ENCODE measurements at places on chromosomes 1 and 21.

DNA sequence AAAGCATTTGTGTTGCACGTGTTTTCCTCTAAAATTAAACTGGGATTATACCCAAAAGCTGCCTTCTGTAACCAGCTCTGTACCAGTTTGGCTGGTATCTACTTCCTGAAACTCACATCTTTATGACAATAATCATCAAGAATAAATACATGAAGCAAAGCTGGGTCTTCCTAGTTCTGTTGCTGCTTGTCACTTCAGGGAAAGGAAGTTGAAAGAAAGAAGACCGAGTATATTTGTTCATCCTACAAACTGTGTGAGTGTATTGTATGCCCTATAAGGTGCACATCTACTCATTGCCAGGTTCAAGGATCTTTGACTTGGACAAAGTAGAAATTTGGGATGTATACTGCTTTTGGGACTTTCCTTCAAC is 29.1 kb upstream of the IFNGR2 start:
- DNase-seq: no peak

GRCh38 chr1:36183309-36183856 is 27.4 kb downstream of the MAP7D1 start:
- no peak for DNase-seq

DNA sequence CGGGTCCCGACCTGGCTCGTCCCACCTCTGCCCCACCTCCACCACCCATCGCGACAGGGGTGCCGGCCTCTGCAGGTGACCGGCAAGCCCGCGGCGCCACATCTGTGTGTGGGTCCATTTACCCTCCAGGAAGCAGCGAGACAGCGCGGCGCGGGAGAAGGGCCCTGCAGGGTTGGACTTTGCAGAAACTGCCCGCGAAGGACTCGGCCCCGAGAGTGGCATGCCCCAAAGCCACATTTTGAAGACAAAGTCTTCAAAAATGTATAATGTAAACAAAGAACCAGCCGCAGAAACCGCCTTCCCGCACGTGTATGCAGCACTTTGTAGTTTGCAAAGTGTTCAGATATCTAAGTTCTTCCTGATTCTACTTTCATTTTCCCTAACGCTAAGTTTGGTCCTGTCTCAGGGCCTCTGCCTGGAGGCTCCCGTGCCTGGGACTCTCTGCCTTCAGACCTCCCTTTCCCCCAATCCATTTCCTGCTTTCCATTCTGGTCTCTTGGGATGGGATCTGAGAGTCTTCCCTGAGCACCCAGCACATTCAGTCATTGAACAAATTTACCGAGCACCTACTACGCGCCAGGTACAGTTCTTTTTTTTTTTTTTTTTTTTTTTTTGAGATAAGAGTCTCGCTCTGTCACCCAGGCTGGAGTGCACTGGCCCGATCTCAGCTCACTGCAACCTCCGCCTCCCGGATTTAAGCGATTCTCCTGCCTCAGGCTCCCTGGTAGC is 524 bp upstream of the TMCO4 start:
- DNase-seq: peak; percentile 50

DNA sequence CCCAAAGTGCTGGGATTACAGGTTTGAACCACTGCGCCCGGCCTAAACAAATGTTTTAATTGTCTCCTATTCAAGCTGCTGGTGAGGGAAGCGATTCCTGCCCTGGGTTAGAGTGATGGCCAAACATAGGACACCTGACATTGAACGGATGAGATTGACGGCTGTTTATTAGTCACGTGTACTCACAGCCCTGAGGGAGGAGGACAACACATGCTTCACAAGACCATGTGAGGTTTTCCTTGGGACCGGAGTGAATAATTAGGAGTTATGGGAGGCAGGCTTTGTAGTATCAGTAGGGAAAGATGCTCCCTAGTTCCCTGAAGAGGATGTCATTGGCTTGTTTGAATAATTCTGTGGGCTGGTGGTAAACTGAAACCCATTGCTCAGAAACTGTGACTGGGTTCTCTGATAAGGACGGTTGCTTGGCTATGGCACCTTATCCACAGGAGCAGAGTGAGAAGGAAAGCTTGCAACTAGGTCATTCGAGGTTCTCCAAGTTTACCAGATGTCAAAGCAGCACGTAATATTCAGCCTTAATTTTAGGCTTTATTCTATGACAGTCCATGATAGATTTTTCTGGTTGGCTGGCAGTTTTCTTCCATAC is 245.8 kb downstream of the PLA2G4A start:
- DNase-seq: no peak

DNA sequence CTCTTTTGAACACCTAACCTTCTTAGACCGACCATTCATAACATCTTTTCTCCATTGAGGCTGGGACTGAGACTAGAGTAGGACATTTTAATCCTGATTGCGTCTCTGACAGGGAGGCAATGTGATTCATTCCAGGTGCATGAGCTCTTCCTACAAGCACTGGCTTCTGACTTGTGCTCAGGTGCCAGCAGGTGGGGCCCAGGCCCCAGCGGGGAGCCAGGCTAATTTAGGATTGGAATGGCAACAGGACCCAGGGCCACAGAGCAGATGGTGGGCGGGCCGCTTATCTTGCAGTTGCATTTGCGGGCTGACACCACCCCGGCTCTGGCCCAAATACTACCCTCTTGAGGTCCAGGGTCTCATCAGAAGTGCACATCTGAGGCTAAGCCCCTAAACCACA is 4.1 kb downstream of the GPA33 start:
- no peak for DNase-seq

- DNase-seq: no peak
Measured at GRCh38 chr1:76337542-76338219, 263.1 kb downstream of the ST6GALNAC3 start.

DNA sequence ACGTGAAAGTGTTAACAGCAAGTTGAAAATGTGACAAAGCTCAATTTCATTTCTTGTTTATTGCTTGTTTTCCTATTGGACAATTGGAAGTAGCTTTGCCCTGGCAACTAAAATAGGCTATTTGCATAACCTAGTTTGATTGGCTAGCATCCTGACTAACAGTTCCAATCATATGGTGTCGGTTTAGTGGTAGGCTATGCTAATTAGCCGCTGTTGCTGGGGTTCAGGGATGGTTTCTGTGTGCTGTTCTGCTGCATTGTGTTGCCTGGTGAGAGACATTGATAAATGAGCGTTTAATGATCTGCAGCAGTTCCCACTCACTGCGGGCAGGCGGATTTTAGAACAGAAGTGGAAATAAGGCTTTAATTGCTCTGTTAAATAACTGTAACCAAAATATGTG is 68.5 kb downstream of the DYRK1A start:
- DNase-seq: peak; percentile 35

- DNase-seq: peak; percentile 70
Measured at GRCh38 chr1:200971955-200972711, 51.4 kb downstream of the KIF21B start.

DNA sequence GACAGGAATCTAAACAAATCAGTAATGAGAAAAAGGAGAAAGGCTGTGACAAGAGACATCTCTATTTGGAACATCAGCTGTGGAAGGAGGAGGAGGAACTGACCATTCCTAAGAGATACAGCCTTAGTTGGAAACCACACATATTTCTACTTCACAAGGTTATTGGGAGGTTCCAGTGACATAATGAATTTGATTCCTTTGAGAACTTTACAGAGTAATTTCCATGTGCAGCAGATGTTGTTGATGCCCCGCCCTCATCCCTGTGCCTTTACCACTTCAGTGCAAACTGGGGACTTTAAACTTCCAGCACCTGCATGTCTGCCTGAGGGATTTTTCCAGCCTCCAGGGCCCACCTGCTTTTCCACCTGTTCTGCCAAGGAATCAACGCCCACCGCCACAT is 9.3 kb upstream of the ST6GALNAC5 start:
- no peak for DNase-seq

DNA sequence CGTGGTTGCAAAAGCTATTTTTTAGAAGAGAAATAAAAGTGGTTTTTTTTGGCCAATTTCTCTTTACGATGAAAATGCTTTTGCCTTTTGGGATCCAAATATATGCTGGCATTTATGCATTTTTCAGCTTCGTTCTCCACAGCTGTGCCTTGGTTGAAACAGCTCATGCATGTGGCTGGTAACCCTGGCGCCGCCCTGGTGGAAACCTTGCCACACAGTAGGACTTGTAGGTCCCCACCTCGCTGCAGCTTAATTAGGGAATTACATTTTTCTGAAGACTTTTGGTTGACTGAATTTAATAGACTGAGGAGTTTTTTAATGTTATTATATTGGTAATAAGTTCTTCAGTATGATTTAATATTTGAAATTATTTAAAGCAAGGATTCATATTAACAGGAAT is 12.7 kb upstream of the PCP4 start:
- DNase-seq: no peak

- DNase-seq: no peak
Measured at GRCh38 chr1:84174051-84174556, 30.0 kb downstream of the PRKACB start.

DNA sequence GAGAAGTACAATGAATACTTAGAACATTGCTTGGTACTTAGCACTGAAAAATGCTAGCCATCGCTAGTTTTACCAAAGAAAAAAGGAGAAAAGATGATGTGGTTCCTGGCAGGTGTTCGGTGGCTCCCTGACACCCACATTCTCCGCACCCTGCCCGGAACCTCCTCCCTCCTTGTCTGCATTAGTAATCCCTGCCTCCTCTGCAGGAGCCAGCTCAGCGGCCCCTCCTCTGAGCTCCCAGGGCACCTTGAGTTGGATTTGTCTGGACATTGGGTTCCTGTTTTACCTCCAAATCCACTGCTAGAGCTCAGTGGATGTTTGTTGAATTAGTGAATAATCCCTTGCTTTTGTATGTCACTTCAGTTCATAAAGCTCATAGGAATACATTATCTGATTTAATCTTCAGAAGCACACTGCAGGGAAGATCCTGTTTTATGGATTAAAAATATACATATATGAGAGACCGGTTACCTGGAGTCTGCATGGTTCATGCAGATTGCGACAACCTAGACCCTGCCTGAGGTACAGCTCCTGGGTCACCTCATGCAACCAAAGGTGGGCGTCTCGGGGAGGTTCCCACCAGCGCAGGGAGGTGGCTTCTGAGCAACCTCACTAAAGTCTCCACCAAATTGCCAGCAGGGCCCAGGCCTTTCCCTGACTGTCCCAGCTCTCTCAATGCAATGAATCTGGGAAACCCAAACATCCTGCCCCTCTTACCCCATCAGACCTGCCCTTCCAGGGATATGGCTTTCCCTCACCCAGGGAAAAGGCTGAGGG is 24.2 kb downstream of the PCAT6 start:
- DNase-seq: no peak

DNA sequence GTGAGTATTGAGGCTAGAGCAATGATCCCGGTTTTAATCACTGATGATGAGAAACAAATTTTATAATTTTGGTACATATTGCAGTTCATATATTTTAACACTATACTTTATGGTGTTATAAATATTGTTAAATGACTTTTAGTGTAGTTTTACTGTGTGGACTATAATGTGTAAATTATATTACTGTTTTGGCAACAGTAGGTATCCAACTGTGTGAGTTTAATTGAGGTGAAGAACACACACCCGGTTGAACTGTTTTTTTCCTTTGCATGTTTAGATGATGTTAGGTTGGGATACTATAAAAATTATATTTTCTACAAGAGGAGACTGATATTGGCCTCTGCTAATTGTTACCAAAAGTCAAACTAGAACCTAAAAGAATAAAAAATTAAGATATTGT is 166.5 kb downstream of the SDCCAG8 start:
- no peak for DNase-seq

GRCh38 chr1:23129846-23130245 is 38.8 kb downstream of the LUZP1 start:
- no peak for DNase-seq

- no peak for DNase-seq
Measured at GRCh38 chr21:42552407-42553336, 39.0 kb downstream of the SLC37A1 start.

DNA sequence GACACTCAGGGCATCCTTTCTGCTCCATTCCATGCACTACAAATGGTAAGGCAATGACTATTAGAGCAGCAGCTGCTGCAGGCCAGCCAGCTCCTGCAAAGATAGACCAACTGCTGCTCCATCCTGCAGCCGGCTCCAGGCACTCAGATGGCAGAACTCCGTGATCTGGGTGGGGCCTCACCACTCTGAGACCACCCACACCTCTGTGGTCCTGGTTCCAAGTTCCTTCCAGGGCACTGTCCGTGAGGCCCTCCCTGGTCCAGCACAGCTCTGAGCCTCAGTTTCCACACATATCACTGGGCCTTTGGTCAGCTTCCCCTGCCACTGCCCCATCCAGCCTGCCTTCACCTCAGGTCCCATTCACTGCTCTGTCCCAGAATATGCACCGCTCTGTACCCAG is 114.7 kb downstream of the DMRTB1 start:
- peak; percentile 4 for DNase-seq
